ENCODE measurements at places on chromosomes 7 and 10.

GRCh38 chr7:156473476-156474240 is 166.9 kb upstream of the RNF32 start:
- no peak for DNase-seq

DNA sequence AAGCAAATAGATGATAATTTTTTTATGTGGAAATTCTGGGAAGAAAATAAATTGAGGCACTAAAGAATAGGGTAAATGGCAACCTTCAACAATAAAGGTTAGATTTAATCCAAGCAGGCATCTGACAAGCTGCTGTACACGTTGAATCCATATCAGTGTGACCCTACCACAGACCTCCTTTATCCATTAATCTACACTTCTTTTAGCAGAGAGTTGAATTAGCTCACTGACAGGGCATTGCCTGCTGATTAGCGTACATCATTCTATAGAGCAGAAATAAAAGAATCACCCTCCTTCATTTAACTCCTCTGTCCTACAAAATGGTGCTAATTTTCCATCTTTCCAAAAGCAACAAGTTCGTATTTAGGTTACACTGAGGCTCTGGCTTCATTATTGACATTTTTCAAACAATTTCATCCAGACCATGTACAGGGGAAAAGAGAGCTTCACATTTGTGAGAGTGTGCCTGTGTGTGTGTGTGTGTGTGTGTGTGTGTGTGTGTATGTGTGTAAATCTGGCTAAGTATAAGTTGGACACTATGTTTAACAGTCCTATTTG is 356.0 kb downstream of the TFEC start:
- DNase-seq, result no peak

GRCh38 chr7:148044173-148044572 is 546.4 kb upstream of the C7orf33 start:
- DNase-seq, result no peak

DNA sequence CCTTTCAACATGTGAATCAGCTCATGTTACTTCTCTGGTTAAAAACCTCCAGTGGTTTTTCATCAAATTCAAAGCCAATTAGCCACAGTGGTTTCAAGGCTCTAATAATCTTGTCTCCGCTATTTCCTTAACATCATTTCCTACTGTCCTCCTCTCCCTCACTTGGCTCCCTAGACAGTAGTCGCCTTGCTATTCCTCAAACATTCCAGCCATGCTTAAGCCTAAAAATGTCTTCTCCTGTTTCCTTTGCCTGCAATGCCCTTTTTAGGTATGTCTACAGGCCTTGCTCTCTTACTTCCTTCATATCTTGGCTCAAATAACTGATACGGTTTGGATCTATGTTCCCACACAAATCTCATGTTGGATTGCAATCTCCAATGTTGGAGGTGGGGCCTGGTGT is 779.4 kb upstream of the LRRN3 start:
- DNase-seq, result no peak

- DNase-seq, result no peak
Observed at GRCh38 chr10:86245015-86245394, 121.6 kb downstream of the GRID1 start.

All from renal cortex interstitium (tissue), 15 donors.